ENCODE measurements at places on chromosomes 4 and X. TPM values are rescaled to one million over a fixed set of nuclear protein-coding genes. Genes with fewer than 3 reads are reported as not detected.
A peak's percentile ranks its signal among the peaks of the same experiment; 100 is the strongest.

Gene CTBP1
- polyA plus RNA-seq: 40.1 TPM

Gene SMIM10L2A
- polyA plus RNA-seq: not detected

Gene PLS3
- polyA plus RNA-seq: 139 TPM

Gene FBXO8
- 23.1 TPM for polyA plus RNA-seq

Gene SMARCAD1
- 12.2 TPM for polyA plus RNA-seq

Gene MMGT1
- 24.7 TPM for polyA plus RNA-seq

Gene UGT2B11
- polyA plus RNA-seq: not detected

Gene ATP6AP1
- 156 TPM for polyA plus RNA-seq

Gene CLIC2
- 0.57 TPM for polyA plus RNA-seq

Gene HERC6
- 1.3 TPM for polyA plus RNA-seq

Gene TRPC5OS
- not detected for polyA plus RNA-seq

DNA sequence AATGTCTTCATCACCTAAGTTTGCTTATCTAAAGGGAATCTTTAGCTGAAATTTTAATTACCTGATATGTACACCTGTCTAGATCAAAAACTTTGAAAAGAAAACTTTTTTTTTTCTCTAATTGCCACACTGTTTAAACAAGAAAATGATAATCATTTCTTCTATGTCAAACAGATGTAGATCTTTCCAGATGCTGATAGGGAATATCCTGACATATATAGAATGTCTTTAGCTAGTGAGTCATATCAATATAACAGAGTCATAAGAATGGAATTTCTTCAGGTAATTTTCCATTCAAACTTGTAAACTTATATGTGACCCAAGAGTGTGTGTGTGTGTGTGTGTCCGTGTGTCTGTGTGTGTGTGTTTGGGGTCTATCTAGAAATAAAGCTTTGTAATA is 271.9 kb downstream of the GPM6A start:
- no peak for DNase-seq
- no peak overlapping the region for H3K4me3 ChIP-seq
- H3K27ac ChIP-seq: no peak overlapping the region
- H3K4me1 ChIP-seq: peaks cover 5% of the 10 kb centered on the region

- H3K27me3 ChIP-seq: no peaks in the 10 kb centered on the region
- DNase-seq: no peak
- H3K36me3 ChIP-seq: no peaks in the 10 kb centered on the region
Measured at GRCh38 chr4:123478859-123479345, 82.3 kb downstream of the SPRY1 start.

GRCh38 chrX:145816601-145817315 is 871 bp upstream of the SLITRK2 start:
- H3K36me3 ChIP-seq: no peaks in the 10 kb centered on the region
- H3K27me3 ChIP-seq: no peaks in the 10 kb centered on the region
- DNase-seq: no peak
- no peak overlapping the region for H3K27ac ChIP-seq
- no peaks in the 10 kb centered on the region for H3K4me1 ChIP-seq
- no peak overlapping the region for H3K4me3 ChIP-seq

DNA sequence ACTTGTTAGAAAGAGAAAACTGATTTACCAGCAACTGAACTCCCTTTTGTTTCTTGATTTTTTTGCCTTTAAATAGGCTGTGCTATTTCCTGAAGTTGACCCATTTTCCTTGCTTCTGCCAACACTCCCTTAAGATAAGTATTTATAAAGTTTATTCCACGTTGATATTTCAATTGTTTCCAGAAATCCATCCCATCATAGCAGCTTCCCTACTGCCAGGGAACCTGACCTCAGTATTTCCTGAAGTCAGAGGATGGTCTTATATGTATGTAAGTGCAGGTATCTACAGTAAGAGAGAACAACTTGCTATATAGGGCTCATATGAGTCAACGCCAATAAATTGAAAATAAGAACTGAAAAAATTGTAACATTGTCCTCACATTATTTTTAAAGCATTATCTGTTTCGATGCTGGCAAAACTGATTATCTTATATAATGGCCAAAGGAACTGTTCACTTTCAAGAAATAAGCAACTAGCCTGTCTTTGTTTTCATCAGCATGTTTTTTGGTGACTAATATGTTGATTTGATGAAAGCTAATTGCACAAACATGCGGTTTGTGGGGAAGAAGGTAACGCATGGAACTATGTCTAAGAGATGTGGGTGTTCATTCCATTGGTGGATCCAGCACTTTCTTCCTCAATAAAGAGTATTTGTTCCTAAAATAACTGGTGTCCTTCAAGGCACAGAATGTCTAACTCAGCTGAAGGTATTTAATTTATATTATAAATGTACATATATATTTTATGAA is 4.7 kb downstream of the LIMCH1 start:
- DNase-seq: no peak
- H3K27ac ChIP-seq: no peak overlapping the region
- H3K4me3 ChIP-seq: no peak overlapping the region
- H3K4me1 ChIP-seq: no peaks in the 10 kb centered on the region
- H3K36me3 ChIP-seq: no peaks in the 10 kb centered on the region
- no peaks in the 10 kb centered on the region for H3K27me3 ChIP-seq

DNA sequence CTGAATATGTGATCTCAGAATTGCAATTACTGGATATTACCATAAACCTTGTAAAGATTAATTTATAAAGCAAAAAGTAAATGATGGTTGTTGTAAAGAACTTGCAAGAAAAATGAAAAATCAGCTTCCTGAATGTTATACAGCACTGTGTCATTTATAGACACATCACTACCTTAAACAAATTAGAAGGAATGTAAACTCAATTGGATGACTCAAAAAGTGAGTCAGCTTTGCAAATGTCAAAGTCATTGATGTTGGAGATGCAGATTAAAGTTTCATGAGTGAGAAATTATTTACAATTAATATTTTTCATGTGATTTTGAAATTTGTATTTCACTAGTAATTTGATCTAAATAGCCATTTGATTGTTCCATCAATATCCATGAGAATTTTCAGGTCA is 193.2 kb downstream of the RAPGEF2 start:
- H3K27ac ChIP-seq: peak overlapping the region; percentile 33
- no peaks in the 10 kb centered on the region for H3K27me3 ChIP-seq
- peak; percentile 70 for DNase-seq
- no peaks in the 10 kb centered on the region for H3K36me3 ChIP-seq

DNA sequence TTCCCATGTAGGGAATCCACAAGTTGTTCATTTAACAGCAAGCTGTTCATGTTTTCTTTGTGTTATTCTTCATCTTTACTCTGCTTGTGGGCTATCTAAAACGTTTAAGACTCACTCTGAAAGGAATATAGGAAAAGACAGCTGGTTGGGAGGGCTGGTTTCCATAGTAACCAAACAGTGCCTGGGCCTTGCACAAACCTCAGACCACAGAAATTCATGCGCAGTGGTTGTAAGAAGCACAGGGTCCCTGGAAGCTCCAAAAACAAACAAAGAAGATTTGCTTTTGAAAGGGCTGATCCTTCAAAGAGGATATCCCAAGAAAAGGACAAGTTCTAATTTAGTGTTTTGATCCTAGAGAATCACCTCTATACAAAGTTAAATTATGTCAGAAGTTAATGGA is 7.8 kb downstream of the SERTM2 start:
- no peaks in the 10 kb centered on the region for H3K4me1 ChIP-seq
- H3K27me3 ChIP-seq: no peaks in the 10 kb centered on the region
- H3K27ac ChIP-seq: no peak overlapping the region

GRCh38 chrX:2710041-2710840 is 19.1 kb downstream of the CD99 start:
- H3K36me3 ChIP-seq: no peaks in the 10 kb centered on the region
- peak overlapping the region; percentile 66 for H3K4me3 ChIP-seq
- H3K4me1 ChIP-seq: peaks cover 40% of the 10 kb centered on the region
- H3K27ac ChIP-seq: peak overlapping the region; percentile 98
- DNase-seq: peak; percentile 95

DNA sequence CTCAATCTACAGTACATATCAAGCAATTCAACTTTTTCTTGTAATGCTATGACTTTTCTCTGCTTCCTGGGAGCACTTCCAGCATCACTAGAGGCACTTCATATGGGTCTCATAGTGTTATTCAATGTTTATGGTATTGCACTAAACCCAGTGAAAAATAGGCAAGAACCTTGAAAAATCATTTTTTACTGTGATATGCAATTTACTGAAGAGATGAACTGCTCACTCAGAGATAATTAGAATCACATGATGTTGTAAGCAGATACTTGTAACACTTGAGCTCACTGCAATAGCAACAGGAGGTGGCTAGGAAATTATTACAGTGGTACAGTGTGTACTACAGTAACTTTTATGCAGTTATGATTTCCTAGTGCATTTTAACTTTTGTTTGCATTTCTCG is 93.3 kb downstream of the RASGEF1B start:
- no peak overlapping the region for H3K4me3 ChIP-seq
- H3K4me1 ChIP-seq: no peaks in the 10 kb centered on the region
- H3K36me3 ChIP-seq: no peaks in the 10 kb centered on the region
- H3K27me3 ChIP-seq: no peaks in the 10 kb centered on the region
- H3K27ac ChIP-seq: no peak overlapping the region

DNA sequence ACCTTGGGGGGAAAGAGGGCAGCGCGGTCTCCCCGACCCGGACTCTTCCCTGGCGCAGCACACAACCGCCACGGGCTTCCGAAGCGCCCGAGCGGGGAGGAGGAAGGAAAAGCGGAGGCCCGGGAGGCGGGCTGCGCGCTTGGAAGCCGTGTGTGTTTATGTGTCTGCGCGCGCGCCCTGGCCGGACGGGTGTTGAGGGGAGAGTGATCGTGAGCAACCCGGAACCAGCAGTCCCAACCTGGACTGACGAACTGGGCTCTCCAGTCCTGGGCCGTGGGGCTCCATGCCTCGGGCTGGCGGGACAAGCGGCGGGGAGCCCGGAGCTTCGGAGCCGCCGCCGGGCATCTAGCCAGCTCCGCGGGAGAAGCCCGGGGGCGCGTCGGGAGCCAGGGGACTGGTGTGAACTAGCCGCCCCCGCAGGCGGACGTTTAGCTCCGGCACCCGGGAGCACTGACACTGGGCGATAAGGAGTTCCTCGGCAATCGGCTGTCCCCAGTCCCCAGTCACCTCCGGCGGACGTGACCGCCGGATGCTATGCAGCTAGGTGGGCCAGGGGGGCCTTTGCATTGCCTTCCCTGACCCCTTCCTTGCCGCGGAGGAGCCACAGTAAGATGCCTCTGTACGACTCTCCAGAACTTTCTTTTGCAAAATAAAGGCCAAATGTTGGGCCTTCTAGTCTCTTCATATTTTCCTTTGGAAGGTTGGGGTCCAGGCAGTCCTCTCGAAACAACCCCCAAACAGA is 74.8 kb upstream of the BCOR start:
- H3K27me3 ChIP-seq: no peaks in the 10 kb centered on the region
- H3K27ac ChIP-seq: peak overlapping the region; percentile 78
- DNase-seq: peak; percentile 77
- H3K4me1 ChIP-seq: peaks cover 12% of the 10 kb centered on the region
- H3K36me3 ChIP-seq: no peaks in the 10 kb centered on the region

DNA sequence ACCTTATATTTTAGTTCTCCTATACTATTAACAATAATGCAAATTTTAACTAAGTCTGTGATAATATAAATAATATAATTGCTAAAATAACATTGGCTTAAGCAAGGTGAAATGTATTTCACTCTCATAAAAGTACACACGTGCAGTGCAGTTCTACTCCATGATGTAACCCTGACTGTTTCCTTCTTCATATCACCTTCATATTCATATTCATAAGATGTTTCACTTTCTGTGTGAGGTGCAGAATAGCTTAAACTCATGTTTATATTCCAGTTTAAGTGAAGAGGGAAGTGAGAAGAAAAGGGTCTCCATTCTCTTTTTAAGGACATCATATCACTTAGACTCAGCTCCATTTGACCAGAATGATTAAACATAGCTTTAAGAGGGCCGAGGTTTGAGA is 1810.0 kb upstream of the PCDH10 start:
- no peaks in the 10 kb centered on the region for H3K36me3 ChIP-seq
- no peaks in the 10 kb centered on the region for H3K4me1 ChIP-seq
- DNase-seq: no peak
- H3K27ac ChIP-seq: no peak overlapping the region
- H3K27me3 ChIP-seq: no peaks in the 10 kb centered on the region
- H3K4me3 ChIP-seq: no peak overlapping the region

GRCh38 chr4:37601531-37601930 is 84.6 kb downstream of the RELL1 start:
- H3K4me1 ChIP-seq: peaks cover 10% of the 10 kb centered on the region
- H3K27ac ChIP-seq: no peak overlapping the region
- no peak overlapping the region for H3K4me3 ChIP-seq
- no peaks in the 10 kb centered on the region for H3K36me3 ChIP-seq
- no peaks in the 10 kb centered on the region for H3K27me3 ChIP-seq

- no peaks in the 10 kb centered on the region for H3K4me1 ChIP-seq
- no peaks in the 10 kb centered on the region for H3K36me3 ChIP-seq
- DNase-seq: no peak
- H3K27ac ChIP-seq: no peak overlapping the region
Measured at GRCh38 chrX:32116047-32116446, 1044.2 kb upstream of the FTHL17 start.

GRCh38 chr4:37976507-37976906 is 16.3 kb downstream of the PTTG2 start:
- peak; percentile 34 for DNase-seq
- no peaks in the 10 kb centered on the region for H3K36me3 ChIP-seq
- H3K4me3 ChIP-seq: peak overlapping the region; percentile 54
- H3K27ac ChIP-seq: no peak overlapping the region
- peaks cover 9% of the 10 kb centered on the region for H3K4me1 ChIP-seq

DNA sequence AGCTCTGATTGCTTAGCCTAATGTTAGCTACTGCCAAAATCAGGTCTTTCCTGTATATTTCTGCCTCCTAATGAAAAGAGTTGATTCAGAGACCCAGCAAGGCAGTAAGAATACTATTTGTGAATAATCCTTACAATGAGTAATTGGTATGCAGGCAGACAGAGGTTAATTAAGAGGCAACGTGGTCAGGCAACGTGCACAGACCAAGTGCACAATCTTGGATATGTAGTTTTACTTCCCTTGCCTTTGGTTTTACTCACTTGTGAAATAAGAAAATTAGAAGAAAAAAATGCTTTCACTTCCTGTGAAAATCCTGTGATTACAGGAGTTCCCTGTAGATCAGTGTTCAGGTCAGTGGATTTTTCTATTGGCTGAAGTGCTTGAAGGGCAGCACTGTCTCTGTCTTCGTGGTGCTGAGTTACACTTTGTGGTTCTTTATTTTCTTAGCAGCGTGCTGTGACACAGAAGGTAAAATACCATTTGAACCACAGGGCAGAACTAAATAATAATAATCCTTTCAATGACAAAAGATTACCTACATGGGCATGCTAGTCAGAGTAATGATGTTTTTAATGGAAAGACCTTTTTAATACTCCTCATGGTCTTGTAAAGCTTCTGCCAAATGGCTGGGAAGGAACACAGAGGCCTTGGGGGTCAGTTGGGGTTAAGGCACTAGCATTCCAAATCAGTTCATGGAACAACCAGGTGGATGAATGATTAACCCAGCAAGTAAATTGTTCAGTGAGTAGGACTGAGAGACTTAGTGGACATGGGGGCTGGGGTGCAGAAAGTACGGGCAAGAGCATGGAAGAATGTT is 430.9 kb downstream of the MAPK10 start:
- H3K4me1 ChIP-seq: peaks cover 31% of the 10 kb centered on the region
- no peaks in the 10 kb centered on the region for H3K27me3 ChIP-seq
- no peak overlapping the region for H3K4me3 ChIP-seq
- peak overlapping the region; percentile 63 for H3K27ac ChIP-seq
- peaks cover 7% of the 10 kb centered on the region for H3K36me3 ChIP-seq

Measured in GM23248 (cell line).